ENCODE measurements at places on chromosomes 16 and 17.
A peak's percentile ranks its signal among the peaks of the same experiment; 100 is the strongest.

DNA sequence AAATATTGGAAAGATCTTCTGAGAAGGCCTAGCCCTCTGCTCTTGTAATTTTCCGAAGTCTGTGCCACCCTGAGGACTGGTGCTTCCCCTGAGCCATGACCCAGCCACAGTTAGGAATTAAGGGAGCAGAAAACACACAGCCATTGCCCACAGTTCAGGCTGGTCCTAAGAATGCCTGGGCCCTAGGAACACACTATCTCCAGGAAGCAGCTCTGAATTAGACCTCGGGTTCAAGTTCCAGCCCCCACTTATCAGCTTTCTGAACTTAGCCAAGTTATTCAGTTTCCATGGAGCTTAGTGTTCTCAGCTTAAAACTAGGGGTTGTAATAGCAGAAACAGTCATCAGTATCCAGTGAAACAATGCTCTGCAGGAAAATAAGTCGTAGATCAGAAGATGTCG is 56.0 kb downstream of the CDH13 start:
- no peak for DNase-seq

- no peak for DNase-seq
These were observed 114.6 kb downstream of the SLC39A11 start for GRCh38 chr17:72977771-72978417.

DNA sequence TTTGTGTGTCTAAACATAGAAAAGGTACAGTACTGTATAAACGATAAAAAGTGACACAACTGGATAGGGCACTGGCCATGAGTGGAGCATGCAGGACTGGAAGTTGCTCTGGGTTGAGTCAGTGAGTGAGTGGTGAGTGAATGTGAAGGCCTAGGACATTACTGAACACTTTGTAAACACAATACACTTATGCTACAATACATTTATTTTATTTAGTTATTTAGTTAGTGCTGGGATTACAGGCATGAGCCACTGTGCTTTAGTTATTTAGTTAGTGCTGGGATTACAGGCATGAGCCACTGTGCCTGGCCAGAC is 4.6 kb downstream of the CFAP20 start:
- DNase-seq: no peak

GRCh38 chr17:80692931-80693467 is 148.4 kb downstream of the RPTOR start:
- no peak for DNase-seq

DNA sequence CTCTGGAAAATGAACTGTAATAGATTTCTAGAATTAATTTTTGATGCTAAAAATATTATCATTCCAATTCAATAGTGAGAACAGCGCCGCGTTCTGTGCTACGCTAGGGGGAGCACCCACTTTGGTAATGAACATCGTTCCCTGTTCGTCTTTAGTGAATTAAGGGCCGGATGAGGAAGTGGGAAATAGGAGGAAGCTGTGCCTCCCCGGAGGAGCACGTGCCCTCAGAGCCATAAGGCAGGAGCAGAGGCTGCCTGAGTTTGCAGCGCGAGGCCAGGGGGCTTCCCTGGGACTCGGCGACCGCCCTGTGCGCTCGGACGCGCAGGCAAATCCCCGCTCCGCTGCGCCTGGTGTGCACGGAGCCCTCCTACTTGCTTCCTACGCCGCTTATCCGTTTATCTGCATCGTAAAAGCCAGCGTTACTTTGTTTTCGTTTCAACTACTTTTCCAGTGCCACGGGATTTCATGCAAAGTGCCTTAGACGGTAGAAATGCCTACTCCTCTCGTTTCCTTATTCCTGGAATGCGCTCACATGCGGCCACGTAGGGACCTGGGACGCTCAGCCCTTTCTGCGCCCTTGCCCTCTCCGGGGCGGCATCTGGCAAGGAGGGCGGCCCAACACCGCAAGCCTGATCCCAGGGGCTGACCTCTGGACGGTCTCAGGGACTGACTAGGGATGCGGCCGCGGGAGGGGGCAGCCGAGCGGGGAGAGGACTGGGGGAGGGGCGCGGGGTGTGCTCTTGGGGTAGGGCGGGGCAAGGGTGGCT is 76.4 kb downstream of the KCNJ12 start:
- peak; percentile 61 for DNase-seq

DNA sequence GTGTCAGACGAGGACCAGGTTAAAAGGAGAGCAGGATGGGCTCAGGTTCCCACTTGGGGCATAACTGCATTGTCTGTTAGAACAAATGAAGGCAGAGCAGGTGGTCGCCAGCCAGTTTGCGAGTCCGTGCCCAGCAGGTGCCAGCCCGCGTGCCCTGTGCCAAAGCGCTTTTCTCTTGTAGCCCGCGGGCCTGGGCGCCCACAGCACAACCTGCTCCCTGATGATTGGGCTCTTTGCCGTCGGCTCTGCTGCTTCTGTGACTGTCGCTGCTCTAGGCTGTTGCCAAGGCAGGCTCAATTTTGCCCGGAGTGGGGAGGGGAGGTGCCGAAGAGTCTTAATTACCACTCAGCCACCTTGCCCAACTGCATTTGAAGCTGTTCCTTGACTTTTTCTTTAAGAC is 21.1 kb downstream of the KNOP1 start:
- DNase-seq: no peak

GRCh38 chr17:45092911-45093430 is 31.9 kb downstream of the NMT1 start:
- DNase-seq: no peak

DNA sequence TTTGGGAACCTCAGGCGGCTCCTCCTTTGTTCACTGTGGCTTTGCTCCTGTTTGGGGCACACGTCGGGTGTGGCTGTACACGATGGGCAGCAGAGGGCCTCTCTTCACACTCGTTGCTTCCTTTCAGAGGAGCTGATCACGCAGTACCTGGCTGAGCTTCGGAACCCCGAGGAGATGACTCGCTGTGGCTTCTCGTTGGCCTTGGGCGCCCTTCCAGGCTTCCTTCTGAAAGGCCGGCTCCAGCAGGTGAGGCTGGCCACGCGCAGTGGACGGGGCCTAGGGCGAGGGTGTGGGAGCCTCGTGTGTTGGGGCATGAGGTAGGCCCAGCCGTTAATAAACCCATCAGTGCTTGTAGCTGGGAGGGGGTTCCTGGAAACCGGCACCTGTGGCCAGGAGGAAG is 85.0 kb upstream of the ZNF750 start:
- no peak for DNase-seq

DNA sequence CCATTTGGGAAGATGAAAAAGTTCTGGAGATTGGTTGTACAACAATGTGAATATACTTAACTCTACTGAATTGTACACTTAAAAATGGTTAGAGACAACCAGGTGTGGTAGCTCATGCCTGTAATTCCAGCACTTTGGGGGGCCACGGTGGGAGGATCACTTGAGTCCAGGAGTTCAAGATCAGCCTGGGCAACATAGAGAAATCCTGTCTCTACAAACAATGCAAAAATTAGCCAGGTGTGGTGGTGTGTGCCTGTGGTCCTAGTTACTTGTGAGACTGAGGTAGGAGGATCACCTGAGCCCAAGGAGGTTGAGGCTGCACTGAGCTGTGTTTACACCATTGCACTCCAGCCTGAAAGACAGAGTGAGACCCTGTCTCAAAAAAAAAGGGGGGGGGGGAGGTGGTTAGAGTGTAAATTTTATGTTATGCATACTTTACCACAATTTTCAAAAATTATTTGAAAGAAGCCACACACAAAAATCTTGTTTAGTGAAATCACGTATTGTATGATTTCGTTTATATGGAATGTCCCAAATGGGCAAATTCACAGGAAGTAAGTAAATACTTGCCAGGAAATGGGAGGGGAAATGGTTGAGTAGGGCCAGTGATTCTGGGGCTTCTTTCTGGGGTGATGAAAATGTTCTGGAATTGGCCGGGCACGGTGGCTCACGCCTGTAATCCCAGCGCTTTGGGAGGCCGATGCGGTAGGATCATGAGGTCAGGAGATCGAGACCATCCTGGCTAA is 37.1 kb upstream of the AMZ2 start:
- DNase-seq: no peak

- DNase-seq: no peak
These were observed 12.4 kb downstream of the COIL start for GRCh38 chr17:56948491-56948890.

DNA sequence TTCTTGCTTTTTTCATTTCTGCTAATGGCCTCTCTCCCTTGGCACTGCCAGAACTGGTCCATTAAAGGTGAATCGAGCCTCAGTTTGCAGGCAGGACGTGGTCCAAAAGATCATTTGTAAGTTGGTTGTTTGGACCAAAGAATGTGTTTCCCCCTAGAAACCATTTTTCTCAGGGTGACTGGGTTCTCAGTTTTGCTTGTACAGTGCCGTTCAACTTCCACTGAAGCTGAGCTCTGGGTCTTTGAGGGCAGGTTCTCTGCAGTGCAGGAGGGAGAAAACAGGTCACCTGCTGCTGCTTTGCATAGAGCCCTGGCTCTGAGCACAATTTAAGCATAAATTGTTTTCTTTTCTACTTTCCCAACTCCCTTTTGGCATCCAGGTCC is 9.0 kb upstream of the AMZ2 start:
- DNase-seq: no peak

DNA sequence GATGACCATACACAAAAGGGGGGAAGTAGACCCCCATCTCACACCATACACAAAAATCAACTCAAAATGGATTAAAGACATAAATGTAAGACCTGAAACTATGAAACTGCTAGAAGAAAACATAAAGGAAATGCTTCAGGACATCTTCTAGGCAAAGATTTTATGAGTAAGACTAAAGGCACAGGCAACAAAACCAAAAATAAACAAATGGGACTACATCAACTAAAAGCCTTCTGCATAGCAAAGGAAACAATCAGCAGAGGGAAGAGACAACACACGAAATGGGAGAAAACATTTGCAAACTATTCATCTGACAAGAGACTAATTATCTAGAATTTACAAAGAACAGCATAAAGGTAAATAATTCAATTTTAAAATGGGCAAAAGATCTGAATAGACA is 152.1 kb downstream of the AXIN2 start:
- no peak for DNase-seq

GRCh38 chr17:7403043-7403726 is 712 bp downstream of the TMEM256 start:
- peak; percentile 73 for DNase-seq

DNA sequence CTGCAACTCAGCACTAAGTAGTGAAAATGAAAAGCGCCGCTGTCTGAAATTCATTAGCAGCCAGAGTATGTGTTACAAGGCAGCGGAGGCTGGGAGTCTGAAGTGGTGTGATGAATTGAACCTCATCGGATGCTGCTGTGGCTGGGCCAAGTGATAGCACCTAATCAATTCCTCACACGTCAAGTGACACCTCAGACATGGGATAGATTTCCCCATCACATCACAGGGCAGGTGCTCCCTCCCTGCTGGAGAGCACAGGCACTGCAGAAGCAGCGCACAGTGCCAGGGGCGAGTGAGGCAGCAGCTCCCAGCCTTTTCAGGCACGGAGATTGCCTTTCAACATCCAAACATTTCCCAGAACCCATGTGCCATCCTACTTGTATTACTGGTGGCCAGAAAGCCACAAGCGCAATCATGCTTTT is 32.2 kb downstream of the DRC3 start:
- no peak for DNase-seq

GRCh38 chr16:89956505-89957215 is 8.1 kb downstream of the DEF8 start:
- DNase-seq: no peak

GRCh38 chr17:64218066-64218465 is 45.0 kb downstream of the TEX2 start:
- no peak for DNase-seq

DNA sequence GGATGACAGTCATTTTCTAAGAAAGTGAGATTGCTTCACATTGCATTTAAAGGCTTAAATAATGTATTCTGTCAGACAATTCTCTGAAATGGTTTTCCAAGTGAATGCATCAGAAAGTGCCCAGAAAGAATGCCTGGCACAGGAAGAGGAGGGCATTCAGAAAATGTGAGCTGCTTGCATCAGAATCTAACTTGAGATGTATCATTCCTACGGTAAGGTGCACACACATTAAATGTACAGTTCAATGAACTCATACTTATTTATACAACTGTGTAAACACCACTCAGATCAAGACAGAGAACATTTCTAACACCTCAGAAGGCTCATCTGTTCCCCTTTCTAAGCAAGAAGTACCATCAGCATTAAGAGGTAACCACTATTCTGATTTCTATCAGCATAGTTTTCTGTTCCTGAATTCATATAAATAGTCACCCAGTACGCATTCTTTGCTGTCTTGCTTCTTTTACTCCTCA is 638.0 kb downstream of the MAF start:
- DNase-seq: no peak

GRCh38 chr16:79062336-79062735 is 538.2 kb downstream of the MAF start:
- DNase-seq: no peak

GRCh38 chr17:39132192-39132610 is 19.2 kb downstream of the PLXDC1 start:
- no peak for DNase-seq

- no peak for DNase-seq
These were observed 5.8 kb downstream of the TMEM92 start for GRCh38 chr17:50280068-50280467.

GRCh38 chr16:53123747-53124146 is 69.0 kb downstream of the CHD9 start:
- no peak for DNase-seq
